ENCODE measurements at places on chromosomes 3 and 15.

DNA sequence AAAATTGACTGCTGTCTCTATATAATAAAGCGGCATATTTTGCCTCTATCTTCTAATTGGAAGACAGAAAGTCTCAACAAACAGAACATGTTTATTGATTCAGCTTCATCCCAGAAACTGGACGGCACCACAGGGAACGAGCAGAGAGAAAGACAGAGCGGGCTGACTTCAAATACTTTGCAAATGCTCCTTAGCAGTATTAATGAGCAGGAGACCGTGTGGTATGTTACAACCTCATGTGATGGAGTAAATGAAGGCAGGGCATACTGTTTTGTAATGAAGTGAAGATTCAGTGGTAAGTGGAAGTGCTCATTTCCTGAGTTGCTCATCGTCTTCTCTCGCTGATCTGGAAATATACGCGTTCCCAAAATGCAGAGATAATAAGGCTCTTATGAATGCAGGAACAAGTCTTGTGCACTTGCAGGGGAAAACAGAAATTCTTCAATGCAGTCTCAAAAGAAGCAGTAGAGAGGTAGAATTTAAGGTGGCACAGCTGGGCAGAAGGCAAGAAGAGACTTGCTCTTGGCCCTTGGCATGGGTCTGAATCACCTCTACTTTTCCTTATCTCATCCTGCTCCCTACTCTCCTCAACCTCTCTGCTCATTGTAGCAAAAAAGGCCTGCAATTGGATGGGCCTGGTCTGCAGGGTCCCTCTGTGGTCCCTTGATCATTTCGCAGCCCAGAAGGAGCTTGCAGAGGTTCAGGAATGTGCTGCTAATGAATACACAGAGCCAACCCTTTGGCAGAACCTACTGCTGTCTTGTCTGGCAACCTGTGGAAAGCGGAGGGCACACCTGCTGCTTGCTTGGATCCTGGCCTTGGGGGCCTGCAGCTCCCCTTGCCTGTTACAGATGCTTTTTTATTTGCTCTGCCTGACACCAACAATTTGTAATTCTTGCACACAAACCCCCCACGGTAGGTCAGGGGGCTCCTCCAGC lies 604.9 kb upstream of the CFAP20DC start:
- no peak for DNase-seq

DNA sequence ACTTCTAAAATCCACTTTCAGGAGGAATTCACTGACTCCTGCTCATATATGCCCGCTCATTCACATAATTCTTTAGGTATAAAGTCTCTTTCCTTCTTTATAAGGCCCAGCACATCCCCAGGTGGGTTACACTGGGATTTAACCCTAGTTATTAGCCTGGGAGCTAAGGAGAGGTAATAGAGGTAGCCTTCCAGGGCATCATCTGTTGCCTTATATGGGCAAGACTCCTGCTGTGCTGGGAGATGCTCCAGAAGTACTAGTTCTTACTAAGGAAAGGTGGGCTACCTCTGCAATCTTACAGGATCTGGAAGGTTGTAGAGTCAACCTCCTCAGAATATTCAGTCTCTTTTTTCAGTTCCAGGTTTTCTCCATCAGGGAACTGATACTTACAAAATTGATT lies 13.1 kb upstream of the IFT57 start:
- no peak for DNase-seq

- no peak for DNase-seq
These were observed 266.2 kb upstream of the ROPN1 start for GRCh38 chr3:124258057-124258500.

- DNase-seq = no peak
These were observed 91.0 kb upstream of the TPRG1 start for GRCh38 chr3:189080745-189081144.

GRCh38 chr15:75844629-75845335 lies 1.5 kb downstream of the UBE2Q2 start:
- DNase-seq = no peak

DNA sequence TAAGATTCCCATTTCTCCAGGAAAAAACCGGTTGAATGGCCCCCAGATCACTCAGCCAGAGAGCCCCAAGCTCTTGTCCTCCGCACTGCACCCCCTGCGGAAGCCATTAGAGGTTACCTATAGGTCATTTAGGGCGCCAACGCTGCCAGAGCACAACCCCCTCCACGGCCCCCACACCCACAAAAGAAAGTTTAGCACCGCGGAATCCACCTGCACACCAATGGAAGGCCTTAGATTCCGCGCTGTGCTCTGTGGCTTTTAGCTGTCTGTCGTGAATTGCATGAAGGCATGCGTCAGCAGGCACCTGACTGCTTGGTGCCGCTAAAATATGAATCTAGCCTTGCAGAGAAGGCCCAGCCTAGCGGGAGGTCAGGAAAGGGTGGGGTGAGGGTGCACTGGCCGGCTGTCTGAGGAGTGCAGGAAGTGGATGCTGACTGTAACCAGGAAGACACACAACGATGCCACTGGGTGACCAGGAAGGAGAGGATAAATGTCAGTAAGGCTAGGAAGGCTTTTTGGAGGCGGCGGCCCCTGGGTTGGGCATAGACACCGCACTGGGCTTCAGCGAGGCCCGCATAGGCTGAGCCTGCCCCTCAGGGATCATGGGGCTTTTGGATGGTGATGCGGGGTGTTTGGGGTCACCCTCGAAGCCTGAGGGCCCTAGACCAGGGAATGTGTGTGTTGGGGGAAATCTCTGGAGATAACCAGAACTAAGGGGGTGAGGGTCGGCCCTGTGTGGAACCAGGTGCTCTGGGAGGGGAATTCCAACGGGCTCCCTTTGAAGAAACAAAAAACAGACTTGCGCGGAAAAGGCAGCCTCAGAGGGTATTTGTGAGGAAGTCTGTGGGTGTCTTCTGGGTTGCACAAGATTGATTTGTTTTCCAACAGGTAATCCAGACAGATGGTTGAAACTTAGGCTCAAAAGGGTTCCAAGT lies 976 bp upstream of the NUP210 start:
- DNase-seq = no peak

DNA sequence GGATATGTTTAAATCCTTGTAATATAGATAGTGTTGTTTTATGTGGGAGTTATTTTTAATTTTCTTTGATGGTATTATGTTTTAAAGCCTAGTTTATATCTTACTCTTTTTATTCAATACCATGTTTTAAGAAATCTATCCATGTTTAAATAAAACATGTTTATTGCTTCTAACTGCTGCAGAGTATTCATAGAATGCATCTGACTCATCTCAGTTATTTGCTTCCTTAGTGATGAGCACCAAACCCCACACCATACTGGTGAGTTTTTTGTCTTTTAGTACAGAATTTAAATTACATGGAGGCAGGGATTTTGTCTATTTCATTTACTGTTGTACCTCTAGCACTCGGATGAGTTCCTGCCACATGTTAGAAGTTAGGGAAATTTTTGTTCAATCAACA lies 209.2 kb downstream of the NSUN3 start:
- no peak for DNase-seq

GRCh38 chr3:64390893-64391292 lies 165.6 kb upstream of the PRICKLE2 start:
- no peak for DNase-seq

- no peak for DNase-seq
These were observed 6.1 kb downstream of the STT3B start for GRCh38 chr3:31538801-31539200.

- no peak for DNase-seq
These were observed 31.3 kb downstream of the IL1RAP start for GRCh38 chr3:190545191-190545590.

DNA sequence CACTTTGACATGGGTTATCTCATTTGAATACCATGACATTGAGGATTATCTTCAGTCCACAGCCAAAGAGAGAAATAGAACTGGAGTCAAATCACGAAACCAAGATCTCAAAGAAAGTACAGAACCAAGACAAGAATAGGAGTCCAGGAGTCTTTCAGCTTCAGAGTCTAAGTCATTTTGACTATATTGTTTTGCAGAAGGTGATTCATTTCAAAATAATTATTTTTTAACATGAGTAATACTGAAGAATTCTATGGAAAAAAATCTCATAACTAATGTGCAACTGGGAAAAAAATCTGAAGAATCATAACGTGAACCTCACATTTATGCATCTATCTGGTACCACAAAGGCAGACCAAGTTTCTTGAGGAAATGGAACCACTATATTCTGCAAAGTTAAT lies 60.3 kb downstream of the UBE3A start:
- no peak for DNase-seq

GRCh38 chr15:80449825-80450224 lies 45.6 kb downstream of the ARNT2 start:
- DNase-seq = no peak

DNA sequence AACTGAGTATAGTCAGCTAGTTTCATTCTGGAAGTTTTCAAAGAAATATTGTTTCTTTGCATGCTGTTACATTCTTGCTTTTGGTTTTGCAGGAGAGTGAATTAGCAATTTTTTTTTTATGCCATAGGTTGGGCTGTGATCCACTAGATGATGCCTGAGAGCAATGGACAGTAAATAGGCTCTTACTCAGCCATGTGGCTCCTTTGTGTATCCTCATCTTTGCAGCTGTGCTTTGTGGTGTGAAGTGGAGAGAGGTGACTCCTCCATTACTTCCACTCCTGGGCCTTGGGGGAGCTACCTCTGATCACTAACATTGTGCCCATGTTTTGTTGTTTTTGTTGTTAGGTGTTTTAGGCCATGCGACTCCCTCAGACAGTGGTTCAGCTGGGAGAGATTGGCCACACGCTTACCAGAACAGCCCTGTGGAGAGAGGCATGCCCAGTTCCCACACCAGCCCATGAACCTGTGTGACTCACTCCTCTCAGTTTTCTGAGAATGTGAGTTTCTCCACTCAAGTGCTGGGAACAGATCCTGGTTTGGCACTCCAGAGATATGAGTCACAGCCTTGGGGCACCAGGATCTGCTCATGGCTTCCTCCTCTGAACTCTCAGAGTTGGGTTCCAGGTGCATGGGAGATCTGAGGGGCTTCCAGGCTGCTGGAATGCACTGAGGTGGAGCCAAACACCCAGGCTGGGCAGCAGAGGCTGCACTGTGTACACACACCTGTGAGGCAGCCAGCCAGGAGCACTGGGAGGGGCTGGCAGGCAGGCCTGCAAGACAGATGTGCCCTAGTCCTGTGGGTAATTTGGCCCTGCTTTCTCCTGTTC lies 785.3 kb downstream of the ROBO2 start:
- no peak for DNase-seq

DNA sequence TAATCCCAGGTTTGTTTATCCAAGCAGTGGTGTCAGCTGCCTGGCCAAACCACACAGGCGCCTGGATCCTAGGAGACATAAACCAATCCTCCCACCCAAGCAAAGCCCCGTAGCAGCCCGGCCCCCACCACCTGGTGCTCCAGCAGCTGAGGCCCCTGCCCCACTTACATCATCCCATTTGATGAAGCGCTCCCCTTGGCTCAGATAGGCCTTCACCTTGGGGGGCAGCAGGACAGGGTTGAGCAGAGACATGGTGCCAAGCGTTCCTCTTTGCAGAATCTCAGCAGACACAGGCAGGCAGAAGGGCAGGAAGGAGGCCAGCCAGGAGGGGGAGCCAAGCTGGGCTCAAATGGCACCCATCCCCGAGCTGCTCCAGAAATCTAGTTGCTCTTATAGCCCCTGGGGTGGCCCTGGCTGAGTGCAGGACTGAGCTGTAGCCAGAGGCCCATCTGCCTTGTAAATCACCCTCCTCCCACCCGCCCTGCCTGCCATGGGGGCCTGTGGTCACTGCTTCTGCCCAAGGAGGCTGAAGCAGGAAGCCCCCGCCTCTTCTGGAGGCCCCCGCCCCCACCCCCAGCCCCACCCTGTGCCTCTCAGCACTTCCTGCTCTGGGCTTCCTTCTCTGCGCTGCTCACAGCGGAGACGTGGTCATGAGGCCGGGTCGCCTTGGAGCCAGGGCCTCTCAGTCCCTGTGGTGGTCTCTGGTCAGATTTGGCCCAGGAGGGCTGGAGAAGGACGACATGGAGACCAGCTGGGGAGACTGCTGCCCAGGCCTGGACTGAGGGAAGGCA lies at the start of gene PLCB2:
TSS of gene PLCB2 (minus strand) at position 515 of the 791 bp plus-strand sequence. CDS start at position 252, 263 bp downstream.
- no peak for DNase-seq

DNA sequence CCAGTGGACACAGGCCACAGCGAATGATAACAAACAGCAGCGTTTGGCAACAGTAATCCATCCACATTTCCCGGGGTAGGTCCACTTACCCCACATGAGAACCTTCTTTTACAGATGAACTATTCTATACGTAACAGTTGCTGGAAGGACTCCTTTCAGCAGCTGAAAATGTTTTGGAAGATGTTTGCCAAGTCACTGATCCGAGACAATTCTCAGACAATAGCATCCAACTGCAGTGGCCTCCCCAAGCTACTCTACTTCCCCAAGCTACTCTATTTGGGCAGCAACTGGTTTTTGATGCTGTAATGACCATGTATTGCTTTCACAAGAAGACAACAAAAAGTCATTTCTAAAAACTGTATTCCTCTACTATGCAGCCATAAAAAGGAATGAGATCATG lies 87.5 kb downstream of the ADAMTS17 start:
- no peak for DNase-seq

DNA sequence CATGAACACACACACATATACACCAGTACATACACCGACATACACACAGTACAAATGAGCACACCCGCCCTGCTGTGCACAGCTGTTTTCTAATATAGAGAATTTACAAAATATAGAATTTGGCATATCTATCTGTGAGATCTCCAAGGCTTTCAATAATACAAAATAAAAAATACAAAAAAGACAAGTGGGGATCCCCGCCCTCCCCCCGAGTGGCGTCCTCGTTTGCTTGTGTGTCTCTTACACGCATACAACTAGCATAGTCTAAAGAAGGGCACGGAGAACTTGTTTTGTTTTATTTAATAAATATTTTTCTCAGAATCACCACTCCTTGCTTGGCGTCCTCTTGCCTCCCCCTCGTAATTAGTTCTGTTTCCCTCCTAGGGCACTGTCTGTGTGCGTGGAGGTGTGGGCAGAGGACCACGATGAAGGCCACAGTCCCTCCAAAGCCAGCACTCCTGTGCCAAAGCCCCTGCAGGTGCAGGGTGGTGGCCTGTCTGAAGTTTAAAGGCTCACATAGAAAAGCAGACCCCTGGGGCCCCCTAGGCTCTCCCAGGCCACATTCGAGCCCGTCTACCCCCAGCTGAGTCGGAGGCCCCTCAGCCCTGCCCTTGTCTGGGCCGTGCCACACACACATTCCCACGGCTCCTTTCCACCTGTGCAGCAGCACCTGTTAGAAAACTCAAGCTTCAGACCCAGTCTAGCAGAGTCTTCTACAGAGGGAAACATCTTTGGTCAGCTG lies 82.1 kb downstream of the SEC22A start:
- no peak for DNase-seq

GRCh38 chr3:37989821-37990480 lies 635 bp upstream of the VILL start:
- no peak for DNase-seq

GRCh38 chr3:115617591-115617990 lies 5.7 kb upstream of the GAP43 start:
- no peak for DNase-seq

Data from NCI-H1930 (cell line).